ENCODE measurements at places on chromosomes 5 and 9.

GRCh38 chr9:96686638-96687335, 31.7 kb upstream of the PRXL2C start:
- peak; percentile 71 for DNase-seq

- no peak for DNase-seq
Observed at GRCh38 chr5:168746893-168747640, 167.9 kb upstream of the PANK3 start.

GRCh38 chr5:159106569-159107282, 7.0 kb upstream of the EBF1 start:
- DNase-seq = peak; percentile 93

DNA sequence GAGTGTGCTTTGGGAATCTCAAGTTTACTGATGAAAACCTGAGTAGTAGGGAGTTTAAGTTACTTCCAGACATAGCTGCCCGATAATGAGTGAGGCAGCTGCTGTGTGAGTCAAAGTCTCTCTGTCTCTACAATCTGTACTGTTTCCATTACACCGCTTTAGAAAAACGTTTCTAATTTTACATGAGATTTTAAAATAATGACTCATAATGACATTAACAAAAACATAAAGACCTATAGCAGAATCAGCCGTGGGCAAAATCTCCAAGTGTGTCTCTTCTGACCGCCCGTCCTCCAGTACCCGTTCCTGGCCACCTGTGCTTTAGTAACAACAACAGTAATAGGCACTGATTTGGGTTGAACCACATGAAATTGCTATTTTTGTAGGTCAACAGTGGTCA, 69.6 kb upstream of the PRRC1 start:
- DNase-seq = no peak

- DNase-seq = peak; percentile 83
Observed at GRCh38 chr9:130940693-130941576, 1.9 kb upstream of the FIBCD1 start.

- no peak for DNase-seq
Observed at GRCh38 chr5:387491-388265, 55.3 kb upstream of the EXOC3 start.

GRCh38 chr5:180334176-180334575, 19.0 kb downstream of the GFPT2 start:
- DNase-seq = no peak

DNA sequence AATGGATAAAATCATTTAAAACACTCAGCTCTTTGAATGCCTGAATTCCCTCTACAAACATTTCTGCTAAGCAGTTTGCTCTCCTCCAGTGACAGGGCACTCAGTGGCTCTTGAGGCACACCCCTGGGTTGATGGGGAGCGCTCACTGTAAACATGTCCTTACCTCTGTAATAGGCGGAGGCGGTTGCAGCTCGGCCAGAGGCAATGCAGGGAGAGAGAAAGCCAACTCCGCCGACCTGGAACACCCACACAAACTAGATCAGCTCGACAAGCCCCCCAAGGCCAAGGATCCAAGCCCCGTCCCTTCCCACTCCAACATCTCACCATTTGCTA, 329 bp downstream of the CDC23 start:
- DNase-seq = peak; percentile 43

DNA sequence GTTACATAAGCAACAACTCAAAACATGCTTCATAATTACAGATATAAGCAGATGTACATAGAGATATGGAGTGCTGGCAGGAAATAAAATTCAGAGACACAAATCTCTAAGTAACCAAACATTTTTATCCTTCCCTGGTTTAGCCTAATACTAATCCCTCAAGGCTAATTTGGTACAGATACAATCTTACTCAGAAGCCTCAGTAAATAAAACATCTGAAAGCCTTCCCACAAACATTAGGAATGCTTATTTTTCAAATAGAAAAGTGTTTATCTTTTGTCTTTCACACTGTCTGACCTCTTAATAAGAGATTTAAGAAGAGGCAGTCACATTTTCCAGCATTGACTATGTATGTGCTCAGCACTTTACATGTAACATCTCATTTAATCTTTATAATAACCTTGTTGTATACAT, 399.4 kb downstream of the ARRDC3 start:
- DNase-seq = no peak

DNA sequence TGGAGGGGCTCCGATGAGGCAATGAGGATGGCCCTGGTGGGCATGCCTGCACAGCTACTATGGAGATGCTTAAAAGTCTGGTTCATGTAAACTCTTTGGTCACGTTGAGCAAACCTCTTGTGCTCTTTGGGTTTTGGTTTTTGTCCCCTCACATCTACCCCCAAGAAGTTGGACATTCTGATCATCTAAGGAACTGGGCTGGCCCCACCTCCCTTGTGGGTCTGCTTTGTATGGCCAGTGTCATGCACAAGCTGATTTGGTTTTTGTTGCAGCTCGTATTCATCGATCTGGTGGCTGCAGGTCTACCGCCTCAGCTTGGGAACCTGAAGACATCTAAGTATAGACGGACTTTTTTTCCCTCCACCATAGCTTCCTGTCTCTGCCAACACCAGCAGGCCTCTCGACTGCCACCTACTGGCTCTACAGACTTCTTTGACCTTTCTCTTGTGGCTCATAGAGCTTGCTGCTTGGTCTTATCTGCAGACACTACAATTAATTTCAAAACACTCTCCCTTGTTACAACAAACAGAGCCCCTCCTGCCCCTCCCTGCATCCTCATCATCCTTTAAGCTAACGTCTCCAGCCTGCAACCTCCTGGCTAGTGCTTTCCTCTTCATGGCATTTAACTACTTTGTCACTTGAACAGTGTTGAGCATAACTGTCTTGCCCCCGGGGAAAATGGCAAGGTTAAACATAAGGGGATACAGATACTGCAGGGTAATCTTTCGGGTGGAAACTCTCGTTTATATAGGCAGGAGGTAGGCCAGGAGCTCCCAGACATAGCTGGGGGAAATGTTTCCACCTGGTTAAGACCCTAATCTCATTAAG, 34.5 kb downstream of the TSTD2 start:
- peak; percentile 87 for DNase-seq

- no peak for DNase-seq
Observed at GRCh38 chr5:23314827-23315226, 192.6 kb upstream of the PRDM9 start.

DNA sequence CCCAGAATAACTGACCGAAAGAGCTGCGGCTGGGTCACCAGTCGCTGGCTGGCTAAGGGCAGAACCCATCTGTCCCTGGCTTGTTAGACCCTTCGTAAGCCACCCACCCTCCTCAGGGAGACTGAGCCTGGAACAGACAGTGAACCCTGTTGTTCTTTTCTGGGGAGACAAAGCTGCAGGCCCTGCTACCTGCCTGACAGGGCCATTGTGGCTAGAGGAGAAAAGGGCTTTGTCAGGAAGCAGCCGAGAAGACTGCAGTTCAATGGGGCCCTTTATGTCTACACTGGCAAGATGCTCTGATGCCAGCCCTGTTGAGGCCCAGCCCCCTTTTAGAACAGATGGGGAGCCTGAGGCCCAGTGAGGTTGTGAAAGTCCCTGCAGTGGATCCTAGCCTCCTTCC, 3.7 kb upstream of the NIPAL4 start:
- DNase-seq = no peak

DNA sequence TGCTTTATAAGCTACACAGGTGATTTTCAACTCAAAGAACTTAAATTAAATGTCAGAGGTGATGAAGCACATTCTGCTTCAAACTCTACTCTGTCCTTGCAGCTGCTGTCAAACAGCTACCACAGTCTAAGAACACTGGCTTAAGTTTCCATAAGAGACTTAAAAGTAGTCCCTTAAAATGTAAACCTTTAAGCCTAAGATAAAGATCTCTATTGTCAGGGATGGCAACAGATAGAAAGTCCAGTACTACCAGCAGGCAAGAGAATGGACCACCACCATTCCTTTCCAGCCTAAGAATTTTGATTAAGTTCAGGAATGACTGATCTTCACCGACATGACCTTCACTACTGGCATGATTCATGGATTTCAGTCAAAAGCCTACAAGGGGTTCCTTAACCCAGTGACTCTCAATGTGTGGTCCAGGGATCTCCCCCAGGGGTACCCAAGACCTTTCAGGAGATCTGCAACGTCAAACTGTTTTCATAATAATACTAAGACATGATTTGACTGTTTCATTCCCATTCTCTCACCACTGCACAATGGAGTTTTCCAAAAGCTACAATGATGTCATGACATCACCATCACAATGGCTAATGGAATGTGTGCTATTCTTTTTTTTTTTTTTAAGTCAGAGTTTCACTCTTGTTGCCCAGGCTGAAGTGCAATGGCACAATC, 41.1 kb upstream of the PLPP6 start:
- DNase-seq = peak; percentile 20

- no peak for DNase-seq
Observed at GRCh38 chr9:124501771-124502320, 5.4 kb downstream of the NR5A1 start.

DNA sequence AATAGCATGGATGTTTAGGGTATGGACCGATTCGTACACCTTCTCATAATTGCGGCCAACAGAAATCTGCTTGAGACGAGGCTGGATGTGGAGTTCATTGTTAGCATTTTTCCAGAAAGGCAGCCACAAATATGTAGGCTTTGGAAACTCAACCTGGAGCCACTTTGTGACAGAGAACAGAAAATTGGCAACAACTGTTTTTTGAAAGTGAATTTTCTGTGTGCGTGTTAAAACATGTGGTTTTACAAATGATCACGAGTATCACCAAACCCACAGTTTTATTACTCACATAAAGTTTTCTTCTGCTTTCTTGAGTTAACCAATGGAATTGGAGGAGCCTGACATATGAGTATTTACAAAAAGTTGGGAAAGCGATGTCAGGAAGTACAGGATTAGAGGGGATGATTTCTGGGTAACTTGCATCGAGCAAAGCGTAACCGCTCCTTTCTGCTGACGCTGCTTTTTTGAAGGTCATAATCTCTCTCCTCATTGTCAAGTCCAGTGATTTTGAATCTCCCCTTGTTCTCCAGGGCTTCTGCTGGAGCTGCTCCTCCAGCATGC, 138.5 kb upstream of the TAF11L2 start:
- no peak for DNase-seq

DNA sequence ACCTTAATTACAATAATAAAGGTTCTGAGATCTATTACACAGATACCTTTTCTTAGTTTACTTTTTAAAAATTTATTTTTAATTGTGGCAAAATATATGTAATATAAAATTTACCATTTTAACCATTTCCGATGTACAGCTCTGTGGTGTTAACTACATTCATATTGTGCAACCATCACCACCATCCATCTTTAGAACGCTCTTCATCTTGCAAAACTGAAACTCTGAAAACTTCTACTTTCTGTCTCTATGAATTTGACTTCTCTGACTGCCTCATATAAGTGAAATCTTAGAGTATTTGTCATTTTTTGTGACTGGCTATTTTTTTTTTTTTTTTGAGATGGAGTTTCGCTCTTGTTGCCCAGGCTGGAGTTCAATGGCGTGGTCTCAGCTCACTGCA, 26.8 kb downstream of the WWC1 start:
- DNase-seq = no peak

GRCh38 chr9:14004110-14004509, 309.8 kb downstream of the NFIB start:
- no peak for DNase-seq

- DNase-seq = no peak
Observed at GRCh38 chr5:124176692-124177091, 569.7 kb downstream of the ZNF608 start.

DNA sequence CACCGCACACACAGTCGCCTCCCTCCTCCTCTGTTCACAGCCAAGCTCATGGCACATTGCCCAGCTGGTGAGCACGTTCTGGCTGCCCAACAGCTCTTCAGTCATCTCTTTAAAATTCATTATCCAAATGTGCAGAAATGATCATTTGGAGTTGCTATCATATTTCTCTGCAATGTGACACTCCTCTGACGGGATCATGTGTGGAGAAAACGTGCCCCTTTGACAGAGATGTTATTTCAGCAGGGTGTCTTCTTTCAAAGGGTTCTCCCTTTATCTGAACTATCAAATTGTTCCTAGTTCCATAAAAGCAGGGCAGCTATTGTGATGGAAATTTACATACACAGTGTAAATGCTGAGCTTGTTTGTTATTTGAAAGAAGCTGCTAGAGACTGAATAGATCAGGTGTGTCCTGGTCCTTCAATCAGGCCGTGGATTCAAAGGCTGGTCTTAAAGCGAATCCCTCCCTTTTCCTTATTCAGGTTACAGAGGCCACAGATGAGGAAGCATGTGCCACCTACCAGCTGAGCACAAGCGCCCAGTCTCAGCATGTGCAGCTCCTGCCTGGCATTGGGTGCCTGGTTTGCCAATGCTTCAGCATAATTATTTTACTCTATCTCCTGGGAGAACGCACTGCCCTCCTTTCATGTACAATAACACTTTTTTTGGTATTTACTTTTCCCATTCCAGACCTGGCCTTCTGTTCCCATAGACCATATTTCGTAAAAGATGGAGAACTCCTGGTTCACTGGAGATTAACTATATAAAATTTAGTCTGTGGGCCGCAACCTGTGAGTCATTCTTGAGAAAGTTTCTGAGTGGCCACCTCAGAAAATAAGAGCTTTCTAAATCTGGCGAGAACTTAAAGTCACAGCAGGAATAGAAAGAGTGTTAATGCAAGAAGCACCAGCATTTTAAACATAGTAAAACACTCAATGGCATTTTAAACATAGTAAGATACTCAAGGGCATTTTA, 433.7 kb downstream of the ENC1 start:
- peak; percentile 29 for DNase-seq

- no peak for DNase-seq
Observed at GRCh38 chr5:156411185-156411613, 84.2 kb downstream of the SGCD start.

DNA sequence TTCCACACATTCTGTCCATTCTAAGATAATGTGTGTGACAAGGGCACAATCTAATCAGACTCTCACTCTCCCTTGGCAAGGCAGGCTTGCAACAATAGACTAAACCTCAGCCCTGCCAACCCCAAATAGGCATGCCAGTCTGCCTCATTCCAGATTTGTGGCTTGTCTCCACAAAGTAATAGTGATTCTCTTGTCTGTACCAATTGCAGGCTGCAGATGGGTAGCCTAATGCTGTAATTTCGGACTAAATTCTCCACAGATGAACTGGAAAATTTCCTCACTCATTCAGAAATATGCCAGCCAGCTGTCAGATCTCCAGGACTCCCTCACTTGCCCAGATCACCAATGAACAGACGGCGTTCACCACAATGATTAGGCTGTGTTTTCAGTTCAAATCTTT, 413.6 kb downstream of the ELAVL2 start:
- no peak for DNase-seq

- no peak for DNase-seq
Observed at GRCh38 chr5:89283728-89284493, 400.9 kb upstream of the MEF2C start.

- no peak for DNase-seq
Observed at GRCh38 chr9:20593537-20593936, 28.8 kb downstream of the MLLT3 start.

- no peak for DNase-seq
Observed at GRCh38 chr5:93512799-93513198, 68.2 kb downstream of the NR2F1-AS1 start.

DNA sequence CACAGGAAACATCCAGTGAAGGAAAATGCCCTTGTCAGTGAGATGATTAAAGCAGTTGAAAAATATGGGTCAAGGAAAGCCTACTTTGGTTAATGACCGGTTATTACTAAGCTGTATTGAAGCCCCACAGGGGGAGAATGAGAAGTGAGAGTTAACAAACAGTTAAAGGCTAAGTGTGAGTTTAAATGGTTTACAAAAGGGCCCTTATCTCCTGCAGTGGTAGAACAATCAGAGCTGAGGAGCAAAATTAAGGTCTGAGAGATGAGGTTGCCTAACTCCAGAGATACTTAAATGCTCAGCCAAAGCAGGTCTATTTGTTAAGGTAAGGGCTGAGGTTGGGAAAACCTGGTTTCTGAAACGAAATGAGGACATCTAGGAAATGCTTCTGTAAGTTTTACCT, 75.1 kb upstream of the FER start:
- peak; percentile 27 for DNase-seq

Measured in neural progenitor cell (in vitro differentiated cells).